ENCODE measurements at places on chromosomes 4 and X.

GRCh38 chrX:149982310-149982709, 44.0 kb upstream of the EOLA2 start:
- no peak for DNase-seq

- DNase-seq: no peak
These were observed 40.5 kb downstream of the ATP1B4 start for GRCh38 chrX:120402369-120402768.

GRCh38 chrX:145002771-145003170, 244.5 kb upstream of the SPANXN1 start:
- peak; percentile 69 for DNase-seq

DNA sequence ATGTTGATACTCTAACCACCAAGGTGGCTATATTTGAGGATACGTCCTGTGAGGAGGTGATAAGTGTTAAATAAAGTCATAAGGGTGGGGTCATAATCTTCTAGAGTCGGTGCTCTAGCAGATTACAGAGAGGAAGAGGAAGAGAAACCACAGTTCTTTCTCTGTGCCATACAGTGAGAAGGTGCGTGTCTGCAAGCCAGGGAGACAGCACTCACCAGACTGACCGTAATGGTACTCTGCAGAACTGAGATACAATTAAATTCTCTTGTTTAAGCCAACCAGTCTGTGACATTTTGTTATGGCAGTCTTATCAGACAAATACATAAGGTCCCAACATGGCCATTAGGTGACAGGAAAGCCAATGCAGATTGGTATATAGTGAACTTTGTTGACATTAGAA, 480.9 kb upstream of the IGFBP7 start:
- no peak for DNase-seq

DNA sequence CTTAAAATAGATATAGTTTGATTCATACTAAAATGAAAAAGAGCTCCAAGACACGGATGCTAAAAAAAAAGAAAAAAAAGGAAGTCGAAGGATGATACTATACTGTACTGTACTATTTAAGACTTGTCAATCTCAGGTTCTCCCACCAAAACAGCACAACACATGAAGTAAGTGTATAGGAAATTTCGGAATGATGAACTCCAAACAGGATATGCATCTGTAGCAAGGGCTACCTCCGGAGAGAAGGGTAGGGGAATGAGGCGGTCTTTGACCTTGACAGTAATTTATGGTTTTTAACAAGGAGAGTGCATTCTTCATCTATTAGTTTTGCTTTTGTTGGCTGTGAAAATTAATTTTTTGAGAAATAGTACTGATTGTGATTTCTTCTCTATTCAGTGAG, 541 bp upstream of the FIP1L1 start:
- DNase-seq: no peak

GRCh38 chr4:123235431-123235830, 161.2 kb upstream of the SPRY1 start:
- no peak for DNase-seq

DNA sequence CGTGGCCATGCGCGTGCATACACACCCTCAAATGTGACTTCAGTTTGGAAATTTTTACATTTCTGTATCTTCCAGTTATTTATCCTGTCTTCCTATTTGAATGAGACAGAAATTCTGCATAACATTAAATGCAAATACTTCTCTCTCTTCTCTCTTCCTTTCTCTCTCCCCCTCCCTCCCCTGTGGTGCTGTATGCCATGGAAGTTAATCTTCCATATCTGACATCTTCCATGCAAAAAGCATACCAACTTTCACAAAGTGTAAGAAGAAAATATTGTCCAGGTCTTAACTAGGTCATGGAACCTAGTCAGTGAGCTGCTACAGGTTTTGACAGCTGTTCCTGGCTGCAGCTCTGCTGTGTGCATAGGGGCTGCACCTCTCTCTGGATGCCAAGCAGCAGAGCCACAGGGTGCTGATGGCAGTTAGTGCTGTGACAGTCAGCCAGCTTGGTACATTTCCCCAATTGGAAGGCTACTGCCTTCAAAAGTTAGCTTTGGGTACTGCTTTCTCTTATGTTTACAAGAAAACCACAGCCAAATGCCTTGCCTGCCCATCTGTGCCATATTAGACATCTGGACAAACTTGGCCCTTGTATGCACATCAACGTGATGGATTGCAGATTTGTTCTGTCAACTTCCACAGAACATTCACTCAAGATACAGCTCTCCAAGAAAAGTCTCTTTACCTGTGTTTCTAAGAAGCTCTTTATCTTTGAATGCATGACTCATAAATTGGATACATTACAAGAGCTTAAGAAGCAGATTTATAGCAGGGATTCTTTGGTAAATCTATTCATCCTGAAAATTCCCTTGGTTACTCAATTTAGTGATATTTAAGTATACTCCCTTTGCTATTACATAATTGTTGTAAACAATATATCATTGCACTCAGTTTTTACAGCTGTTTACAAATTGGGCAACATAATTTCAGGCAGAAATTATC, 623.8 kb downstream of the EPHA5 start:
- DNase-seq: no peak

DNA sequence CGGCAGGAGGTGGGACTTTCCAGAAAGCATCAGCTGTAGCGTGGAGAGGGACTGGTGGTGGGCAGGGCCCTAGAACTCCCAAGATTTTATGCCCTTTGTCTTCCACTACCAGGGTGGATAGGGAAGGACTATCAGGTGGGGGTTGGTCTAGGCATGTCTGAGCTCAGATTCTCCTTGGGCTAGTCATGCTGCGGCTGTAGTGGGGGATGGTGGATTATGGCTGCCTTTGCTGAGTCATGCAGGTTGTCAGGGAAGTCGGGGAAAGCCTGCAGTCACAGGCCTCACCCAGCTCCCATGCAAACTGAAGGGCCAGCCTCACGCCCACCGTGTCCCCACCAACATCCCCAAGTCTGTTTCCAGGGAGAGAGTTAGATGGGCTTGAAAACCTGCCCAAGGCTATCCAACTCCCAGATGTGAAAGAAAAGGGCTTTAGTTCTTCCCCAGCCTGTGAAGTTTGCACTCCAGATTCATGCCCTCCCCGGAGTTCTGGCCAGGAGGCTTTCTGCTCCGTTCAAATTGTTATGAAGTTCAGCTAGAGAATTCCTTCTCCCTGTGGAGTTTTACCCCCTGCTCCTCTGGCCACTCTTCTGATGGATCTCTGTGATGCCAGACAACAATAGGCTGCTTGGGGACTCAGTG, 13.4 kb upstream of the MEPE start:
- peak; percentile 37 for DNase-seq

- no peak for DNase-seq
These were observed 698.5 kb downstream of the TRAM1L1 start for GRCh38 chr4:116386856-116387255.

DNA sequence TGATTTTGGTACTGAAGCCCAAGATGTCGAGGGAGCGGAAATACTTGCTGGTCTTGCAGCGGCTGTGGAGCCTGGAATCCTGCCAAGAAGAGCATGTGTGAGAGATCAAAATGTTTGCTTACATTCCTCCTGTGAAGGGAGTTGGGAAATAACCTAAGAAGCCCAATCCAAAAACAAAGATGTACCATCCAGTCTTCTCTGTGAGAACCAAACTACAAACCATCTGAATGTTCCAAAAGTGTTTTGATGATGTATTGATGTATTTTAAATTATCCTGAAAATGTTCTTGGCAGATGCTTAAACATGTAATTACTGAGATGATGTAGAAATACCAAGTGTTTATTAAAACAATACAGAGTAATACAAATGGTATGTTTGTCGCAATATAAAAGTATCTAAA, 10.1 kb upstream of the ADH1A start:
- peak; percentile 99 for DNase-seq

DNA sequence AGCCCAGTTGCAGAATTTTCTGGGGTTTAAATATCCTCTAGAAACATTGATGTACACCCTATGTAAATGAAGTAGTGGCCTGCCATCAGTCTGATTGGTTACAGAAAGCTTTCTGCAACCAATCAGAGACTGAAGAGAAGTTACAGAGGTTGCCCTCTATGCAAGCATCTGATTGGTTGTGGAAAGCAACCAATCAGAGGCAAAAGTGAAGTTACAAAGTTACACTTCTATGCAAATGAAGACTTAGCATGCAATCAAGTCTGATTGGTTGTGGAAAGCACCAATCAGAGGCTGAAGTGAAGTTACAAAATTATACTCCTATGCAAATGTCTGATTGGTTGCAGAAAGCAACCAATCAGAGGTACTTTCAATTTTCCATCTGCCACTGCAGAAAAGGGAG, 51.9 kb upstream of the USP9X start:
- DNase-seq: no peak

DNA sequence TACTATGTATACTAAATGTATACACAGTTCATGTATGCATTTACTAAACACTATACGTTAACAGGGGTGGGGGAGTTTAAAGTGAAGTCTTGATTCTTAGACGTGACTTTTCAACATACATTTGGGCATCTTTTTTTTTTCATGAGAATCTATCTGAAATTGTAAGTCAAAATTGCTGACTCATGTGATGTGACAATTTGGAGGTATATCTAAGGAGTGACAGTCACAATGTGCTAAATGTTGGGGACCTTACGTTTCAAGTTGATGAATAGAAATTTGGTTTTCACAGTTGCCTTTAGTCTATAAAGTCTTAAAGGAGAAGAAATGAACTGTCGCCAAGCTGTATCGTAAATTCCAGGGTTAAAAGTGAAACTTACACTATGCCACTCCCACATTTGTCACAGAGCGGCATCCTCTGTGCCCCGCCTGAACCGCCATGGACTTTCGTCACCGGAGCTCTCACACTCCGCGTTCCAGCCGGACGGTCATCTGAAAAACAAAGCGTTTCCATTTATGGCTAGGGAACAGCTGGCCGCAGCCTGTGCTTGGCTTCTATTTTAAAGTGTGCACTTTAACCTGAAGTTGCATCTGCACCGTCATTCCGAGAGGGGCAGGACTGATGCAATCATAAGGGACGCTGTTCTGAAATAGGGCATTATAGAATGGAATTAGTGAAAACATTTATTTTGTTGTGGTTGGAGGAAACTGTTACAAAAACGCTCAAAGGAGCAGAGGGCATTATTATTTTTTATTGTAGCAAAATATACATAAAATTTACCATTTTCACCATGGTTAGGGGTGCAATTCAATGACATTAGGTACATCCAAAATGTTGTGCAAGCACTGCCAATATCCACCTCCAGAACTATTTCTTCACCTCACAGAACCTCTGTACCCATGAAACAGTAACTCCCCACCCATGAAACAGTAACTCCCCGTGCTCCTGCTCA, 30.9 kb downstream of the PDLIM3 start:
- DNase-seq: peak; percentile 92

DNA sequence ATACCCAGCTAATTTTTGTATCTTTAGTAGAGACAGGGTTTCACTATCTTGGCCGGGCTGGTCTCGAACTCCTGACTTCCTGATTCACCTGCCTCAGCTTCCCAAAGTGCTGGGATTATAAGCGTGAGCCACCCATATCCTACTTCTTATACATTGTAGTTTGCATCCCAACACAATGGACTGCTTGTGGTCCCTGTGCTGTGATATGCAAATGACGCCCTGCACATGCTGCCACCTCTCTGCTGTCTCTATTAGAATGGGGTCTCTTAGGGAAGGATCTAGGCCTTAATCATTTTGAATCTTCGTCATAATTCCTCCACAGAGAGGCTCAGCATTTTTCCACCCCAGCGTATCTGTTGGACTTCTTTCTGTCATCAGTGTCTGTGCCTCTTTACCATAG, 595.9 kb downstream of the ADGRL3 start:
- DNase-seq: no peak

DNA sequence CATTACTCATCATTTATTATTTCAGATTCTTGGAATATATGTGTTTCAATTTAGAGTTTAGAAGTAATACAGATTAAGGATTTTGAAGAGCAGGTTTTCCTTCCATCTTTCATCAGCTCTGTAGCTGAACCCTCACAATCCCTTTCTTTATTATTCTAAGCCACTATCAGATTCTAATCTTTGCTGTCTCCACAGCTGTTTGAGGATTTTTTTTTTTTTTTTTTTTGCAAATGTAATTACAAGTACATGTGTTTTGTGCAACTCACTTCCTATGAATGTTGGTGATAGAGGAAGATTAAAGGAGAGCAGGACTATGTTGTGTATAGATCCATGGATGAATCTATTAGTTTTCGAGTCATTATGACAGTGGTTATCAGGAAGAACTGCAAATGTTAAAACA, 87.4 kb upstream of the TENM3 start:
- no peak for DNase-seq

DNA sequence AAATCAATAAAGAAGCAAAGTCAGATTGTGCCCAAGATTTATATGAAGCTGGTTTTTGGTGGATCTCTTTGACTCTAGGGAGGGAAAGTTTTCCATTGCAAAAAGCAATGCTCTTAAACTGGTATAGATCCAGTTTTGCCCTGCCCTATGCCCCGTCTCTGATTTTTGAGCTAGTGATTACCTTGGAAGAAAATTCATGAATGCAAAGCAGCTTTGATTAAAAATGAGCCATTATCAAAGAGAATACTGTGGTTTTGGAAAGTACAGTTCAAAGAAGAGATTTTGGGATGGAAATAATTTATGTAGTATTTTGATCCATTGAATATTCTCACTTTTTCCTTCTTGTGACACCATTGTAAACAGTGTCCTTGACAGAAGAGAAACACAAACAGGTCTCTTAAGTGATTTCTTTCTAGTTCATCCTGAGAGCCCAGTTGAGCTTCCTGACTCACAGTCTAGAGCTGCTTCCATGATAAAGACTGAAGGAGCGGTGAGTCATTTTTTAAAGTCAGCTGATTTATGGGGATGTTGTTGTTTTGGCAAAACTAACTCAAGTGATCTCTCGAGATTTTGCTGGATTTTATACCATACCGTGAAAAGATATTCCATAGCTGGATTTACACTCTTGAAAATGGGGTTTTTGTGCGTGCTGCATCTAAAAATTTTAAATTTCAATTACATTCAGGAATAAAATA, 76.7 kb downstream of the AFF1 start:
- DNase-seq: peak; percentile 96

DNA sequence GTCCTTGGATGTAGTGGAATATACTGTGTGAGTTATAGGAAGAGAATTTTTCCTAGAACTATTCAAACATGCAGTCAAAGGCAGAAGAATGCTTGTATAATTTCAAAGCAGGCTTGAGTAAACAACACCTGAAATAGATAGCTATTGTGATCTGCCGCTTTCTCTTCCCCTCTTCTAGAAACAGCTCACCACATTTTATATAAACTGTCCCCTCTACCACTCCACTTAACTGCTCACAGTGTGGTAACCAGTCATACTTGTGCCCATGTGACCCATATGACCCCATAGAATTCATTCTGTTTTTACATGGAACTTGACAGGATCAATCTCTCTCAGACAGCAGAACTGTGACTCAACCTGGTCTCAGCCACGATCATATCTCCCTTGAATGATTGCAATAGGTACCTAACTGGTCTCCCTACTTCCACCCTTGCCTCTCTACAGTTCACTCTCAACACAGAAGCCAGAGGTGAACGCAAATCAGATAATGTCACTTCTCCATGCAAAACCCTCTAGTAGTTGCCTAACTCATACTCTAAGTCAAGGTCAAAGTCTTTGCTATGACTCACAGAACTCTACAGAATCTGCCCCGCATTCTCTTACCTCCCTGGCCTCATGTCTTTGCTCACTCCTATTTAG, 85.6 kb upstream of the EFHC2 start:
- no peak for DNase-seq

GRCh38 chrX:136198678-136199243, 51.4 kb downstream of the FHL1 start:
- no peak for DNase-seq

- no peak for DNase-seq
These were observed 2.9 kb upstream of the BGN start for GRCh38 chrX:153491918-153492317.

Data from cardiac fibroblast (primary cell).